Activated CD4-positive, alpha-beta T cell treated with anti-CD3 and anti-CD28 coated beads, Interleukin-2, Interleukin-6, amounts not matched to agents 100 ng/mL and 50 ng/mL, durations not matched to agents 16 hours and 8 hours (primary cell): ENCODE measurements at places on chromosomes 7 and 10.

- peak; percentile 67 for DNase-seq
Measured at GRCh38 chr10:73159038-73159648, 8.7 kb downstream of the ECD start.

GRCh38 chr10:31090894-31091607, 59.4 kb upstream of the ZNF438 start:
- peak; percentile 51 for DNase-seq

- no peak for DNase-seq
Measured at GRCh38 chr7:76241141-76241540, 39.4 kb downstream of the SRRM3 start.

DNA sequence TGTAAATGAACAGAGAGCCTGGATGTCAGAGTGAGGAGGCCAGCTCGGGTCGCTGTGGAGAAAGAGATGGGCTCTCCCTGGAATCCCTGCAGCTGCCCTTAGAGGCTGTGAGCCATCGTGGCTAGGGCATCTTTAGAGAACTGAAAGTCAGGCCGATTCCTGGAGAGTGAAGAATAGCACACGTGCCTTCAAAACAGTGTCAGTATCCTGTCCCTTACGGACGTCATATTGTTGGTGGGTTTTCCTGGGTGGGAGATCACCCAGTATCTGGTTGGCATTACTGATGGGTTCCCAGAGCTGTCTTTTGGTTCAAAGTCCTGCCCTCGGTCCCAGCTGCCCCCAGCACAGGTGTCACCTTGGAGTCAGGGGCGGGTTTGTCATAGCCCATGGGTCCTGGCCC, 25.3 kb downstream of the IKZF1 start:
- DNase-seq = no peak

DNA sequence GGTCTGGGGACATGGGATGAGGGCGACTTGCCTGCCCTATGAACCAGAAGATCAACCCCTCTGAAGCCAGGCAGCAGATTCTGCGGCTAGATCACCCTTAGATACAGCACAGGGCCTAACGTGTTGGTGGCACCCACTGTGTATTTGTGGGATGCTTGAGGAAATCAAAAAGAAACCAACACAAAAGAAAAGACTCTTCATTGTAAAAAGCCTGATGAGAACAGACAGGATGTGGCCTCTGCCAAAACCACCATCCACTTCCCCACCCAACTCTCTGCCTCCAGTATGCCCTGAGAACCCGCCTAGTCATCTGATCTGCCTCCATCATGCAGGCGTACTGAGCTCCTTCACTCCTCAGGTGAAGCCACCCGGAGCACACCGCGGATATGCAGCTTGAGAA, 97.2 kb upstream of the INSYN2A start:
- peak; percentile 79 for DNase-seq

- no peak for DNase-seq
Measured at GRCh38 chr7:152106990-152107389, 81.5 kb downstream of the GALNT11 start.

- DNase-seq = no peak
Measured at GRCh38 chr10:119263951-119264617, 56.7 kb downstream of the GRK5 start.

GRCh38 chr10:58813573-58813972, 300.9 kb downstream of the BICC1 start:
- no peak for DNase-seq

DNA sequence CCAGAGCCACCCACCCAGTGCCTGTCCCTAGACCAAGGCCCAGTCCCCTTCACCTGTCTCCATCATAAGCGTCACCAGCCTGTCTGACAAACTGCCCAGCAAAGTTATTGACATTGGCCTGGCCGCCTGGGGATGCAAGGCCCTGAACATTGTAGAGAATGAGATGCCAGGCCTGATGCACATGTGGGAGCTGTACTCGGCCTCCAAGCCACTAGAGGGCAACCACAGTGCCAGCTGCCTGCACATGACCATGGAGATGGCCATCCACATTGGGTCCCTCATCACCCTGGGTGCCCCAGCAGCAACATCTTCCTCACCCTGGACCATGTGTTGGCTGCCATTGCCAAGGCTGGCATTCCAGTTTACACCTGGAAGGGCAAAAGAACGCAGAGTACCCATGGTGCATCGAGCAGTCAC, 63.7 kb upstream of the ANTXRL start:
- peak; percentile 18 for DNase-seq

- peak; percentile 72 for DNase-seq
Measured at GRCh38 chr10:104424719-104425118, 71.1 kb downstream of the CFAP58 start.

DNA sequence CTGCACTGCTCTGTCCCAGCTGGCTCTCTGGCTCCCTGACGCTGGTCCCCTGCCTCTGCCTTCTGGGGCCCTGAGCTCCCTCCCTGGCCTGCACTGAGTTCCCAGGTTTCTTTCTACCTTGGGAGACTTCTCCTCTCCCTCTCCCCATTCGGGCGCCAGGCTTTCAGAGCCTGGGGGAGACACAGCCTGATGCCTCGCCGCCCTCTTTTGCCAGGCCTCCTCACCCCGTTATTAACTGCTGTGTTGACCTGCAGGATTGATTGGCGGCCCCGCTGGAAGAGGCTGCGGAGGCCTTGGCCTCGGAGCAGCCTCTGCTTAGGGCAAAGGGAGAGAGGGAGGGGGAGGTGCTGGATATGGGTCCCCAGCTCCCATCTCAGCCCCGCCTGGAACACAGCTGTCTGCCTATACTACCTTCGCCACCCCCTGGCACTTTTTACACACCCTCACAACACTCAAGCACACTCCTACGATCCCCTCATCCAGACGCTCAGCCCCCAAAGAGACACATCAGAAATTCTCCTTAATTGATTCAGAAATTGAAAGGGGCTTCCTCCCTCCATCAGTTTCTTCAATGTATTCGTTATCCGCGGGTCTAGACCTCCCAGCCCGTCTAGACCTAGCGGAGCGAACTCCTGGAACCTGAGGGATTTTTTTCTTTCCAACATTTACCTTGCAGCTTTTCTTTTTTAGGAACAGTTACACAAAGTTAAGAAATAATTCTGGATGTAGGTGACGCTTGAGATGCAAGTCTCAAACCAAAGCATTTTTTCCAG, 7.1 kb upstream of the PAX2 start:
- DNase-seq = no peak

DNA sequence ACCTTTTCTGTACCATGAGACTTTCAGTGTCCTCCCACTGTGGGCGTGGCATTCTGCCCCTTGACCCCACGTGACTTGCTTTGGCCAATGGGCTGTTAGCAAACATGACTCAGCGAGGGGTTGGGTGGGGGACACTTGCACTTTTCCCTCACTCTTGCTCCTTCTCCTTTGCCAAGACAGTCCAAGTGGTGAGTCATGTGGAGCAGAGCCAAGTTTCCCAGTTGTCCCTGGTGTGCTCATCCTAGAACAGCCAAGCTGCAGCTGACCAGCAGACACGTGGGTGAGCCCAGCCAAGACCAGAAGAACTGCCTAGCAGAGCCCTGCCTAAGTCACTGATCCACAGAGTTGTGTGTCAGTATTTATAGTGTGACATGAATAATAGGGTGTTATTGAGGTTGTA, 82.8 kb upstream of the CPXM2 start:
- DNase-seq = no peak

DNA sequence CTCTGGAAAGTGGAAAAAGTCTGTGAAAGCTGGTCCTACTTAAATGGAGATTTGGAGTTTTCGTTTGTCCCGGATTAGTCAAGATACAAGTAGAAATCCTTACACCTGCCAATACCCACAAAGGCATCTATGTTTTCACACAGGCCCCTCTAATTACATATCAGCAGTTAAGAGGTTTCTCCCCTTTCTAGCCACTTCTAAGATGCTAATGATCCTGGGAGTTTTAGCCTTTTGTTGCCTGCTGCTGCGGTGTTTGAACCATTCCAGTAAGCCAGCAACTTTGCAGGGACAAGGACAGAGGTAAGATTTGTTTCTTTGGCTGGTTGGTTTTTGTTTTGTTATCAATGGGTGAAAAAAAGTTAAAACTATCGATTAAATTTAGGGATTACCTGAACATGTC, 5.8 kb upstream of the C1QL3 start:
- no peak for DNase-seq

GRCh38 chr10:124359336-124359832, 59.3 kb downstream of the OAT start:
- DNase-seq = no peak

- peak; percentile 36 for DNase-seq
Measured at GRCh38 chr7:17772581-17773288, 167.6 kb downstream of the SNX13 start.

DNA sequence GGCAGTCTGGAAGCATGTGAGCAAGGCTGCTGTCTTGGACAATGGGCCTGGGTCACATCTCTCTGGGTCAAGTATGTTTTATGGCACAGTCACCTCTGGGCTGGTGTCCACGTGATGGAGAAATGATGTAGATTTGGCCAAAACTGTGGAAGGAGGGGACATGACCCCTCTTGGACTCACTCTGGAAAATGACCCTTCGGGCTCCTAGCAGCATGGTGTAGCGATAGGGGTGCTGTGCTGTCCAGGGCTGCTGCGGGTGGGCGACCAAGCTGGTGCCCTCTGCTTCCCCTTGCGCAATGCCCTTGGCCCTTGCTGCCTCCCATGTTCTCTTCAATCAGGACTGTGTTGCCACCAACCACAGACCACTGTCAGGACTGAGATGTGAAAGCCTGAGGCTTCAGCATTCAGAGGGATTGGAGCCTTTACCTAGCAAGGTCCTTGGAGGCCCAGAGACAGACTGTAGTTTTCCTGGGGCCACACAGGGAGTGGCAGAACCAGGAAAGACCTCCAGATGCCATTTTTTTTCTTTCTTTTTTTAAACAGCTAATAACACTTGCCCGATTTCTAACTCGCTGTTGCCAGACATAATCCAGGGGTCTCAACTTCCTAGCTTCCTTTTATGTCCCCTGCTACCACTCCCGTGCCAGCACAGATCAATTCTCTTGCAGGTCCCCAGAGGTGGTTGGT, 6.1 kb downstream of the CYP26A1 start:
- DNase-seq = no peak

- DNase-seq = no peak
Measured at GRCh38 chr7:99639267-99639666, 22.5 kb downstream of the ZSCAN25 start.

GRCh38 chr10:35641676-35642034, 441 bp downstream of the FZD8 start:
- DNase-seq = no peak

DNA sequence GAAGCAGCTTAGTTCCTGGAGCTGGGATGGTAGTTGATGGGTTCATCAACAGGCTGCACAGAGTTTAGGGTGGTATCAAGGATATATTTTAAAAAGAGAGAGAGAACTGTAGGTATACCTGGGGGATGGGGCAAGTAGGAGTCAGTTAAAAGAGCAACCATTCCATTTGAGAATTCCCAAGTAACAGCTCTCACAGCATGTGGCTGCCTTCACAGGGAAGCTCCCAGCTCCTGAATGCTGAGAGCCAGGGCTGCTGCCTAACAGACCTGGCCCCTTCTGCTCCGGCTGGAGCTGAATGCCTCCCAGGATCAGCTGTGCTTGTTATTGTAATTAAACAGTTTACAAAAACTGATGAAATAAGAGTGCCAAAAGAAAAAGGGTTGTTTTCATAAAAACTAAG, 58.8 kb upstream of the GPR26 start:
- no peak for DNase-seq

DNA sequence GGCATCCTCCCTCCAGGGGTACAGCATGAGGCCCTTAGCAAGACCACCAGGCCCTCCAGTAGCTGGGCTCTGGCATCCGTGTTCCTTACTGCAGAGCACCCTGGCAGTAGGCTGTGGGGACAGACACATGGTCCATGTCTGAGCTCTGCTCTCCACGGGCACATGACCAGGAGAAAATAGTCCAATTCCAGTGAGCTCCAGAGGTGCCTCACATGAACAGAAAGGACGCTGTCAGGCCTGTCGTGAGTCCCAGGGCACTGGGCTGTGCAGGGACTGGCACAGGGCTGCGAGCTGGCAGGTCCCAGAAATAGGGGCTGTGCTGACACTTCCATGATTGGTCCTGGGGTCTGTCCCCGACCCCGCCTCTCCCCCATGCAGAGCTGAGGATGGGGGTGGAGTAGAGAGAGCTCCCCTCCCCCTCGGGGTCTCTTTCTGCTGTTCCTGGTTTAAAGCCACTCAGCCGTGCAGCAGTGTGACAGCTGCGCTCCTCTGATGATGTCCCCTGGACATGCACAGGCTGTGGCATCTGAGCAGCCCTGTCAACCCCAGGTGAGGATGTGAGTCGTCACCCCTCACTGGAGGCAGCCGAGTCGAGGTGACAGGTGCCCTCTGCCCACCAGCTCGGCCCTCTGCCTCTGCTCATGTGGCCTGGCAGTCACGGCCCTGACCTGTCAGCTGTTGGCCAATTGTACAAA, 25.2 kb upstream of the ZNF488 start:
- no peak for DNase-seq

DNA sequence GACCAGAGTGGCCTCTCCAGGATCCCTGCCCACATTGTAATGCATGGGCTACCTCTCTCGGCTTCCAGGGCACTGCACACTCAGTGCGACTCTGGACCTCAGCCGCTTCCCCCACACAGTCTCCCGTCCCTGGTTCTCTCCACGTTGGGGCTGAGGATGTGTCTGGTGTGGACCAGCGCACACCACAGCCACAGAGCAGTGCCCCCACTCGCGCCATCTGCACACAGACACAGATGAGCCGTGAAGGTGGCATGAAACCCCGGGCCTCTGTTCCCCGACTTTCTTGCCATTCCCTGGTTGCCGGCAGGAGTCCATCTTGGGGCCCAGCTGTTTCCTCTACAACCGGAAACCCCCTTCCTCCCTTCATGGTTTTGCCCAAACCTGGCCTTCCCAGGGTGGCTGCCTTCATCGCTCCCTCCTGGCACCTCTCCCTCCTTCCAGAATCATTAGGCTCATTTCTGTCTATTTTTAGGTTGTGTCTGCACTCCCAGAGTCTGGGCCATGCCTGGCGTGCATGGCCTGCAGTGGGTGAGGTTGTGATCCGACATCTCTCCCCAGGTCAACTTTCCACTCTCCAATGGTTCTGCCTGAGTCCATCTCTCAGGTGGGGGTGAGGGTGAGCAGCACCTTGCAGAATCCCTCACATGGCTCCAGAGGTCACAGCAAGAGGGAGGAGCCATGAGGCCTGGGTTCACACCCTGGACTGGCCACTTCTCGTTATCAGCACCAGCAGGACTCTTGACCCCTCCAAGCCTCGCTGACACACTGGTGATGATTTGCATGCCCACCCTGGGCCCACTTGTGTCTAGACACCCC, 10.1 kb downstream of the RASGEF1A start:
- no peak for DNase-seq

- DNase-seq = peak; percentile 60
Measured at GRCh38 chr10:73910764-73911552, at the start of gene PLAU. PLAU (plus strand) TSS chr10:73911132; CDS start chr10:73911556, 424 bp downstream.

GRCh38 chr10:72736176-72736827, 44.4 kb downstream of the MCU start:
- no peak for DNase-seq

GRCh38 chr10:16116404-16117304, 256.3 kb upstream of the MINDY3 start:
- peak; percentile 36 for DNase-seq
